ENCODE measurements at places on chromosomes 2 and 18.
A peak's percentile ranks its signal among the peaks of the same experiment; 100 is the strongest.

GRCh38 chr2:231129216-231129615 is 4.4 kb upstream of the HTR2B start:
- DNase-seq = no peak

DNA sequence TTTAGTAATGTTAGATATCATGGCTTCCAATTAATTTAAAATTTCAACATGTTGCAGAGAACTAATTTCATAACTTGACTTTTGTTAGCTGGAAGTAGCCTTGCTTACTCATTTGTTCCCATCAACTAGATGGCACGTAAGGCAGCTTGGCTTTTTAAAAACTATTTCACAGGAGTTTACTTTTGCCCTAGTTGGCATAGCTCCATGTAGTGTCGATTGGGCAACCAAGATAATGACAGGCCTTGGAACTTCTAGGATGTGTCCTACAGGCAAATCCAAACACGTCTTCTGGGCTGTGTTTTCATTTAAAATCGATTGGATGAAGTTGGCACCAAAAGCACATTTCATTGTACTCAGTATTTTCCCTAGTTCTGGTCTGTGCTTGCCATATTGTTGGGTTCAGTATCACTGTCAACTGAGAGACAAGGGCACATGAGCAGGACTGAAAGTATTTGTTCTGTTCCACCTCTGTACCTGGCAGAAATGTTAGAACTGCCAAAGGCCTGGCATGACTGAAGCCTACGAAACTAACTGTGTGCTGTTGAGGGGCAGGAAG is 29.4 kb downstream of the HADHB start:
- peak; percentile 45 for DNase-seq

- DNase-seq = no peak
These were observed 285.4 kb upstream of the HS6ST1 start for GRCh38 chr2:128604045-128604444.

GRCh38 chr2:146661473-146662096 is 1183.2 kb upstream of the ACVR2A start:
- peak; percentile 72 for DNase-seq

GRCh38 chr18:36580266-36580665 is 248.5 kb downstream of the TPGS2 start:
- no peak for DNase-seq

GRCh38 chr2:120797421-120798221 is 62.0 kb downstream of the GLI2 start:
- no peak for DNase-seq

Data from A673 (cell line).